ENCODE measurements at places on chromosomes 3 and 15. TPM values are rescaled to one million over a fixed set of nuclear protein-coding genes. Genes with fewer than 3 reads are reported as not detected.

DNA sequence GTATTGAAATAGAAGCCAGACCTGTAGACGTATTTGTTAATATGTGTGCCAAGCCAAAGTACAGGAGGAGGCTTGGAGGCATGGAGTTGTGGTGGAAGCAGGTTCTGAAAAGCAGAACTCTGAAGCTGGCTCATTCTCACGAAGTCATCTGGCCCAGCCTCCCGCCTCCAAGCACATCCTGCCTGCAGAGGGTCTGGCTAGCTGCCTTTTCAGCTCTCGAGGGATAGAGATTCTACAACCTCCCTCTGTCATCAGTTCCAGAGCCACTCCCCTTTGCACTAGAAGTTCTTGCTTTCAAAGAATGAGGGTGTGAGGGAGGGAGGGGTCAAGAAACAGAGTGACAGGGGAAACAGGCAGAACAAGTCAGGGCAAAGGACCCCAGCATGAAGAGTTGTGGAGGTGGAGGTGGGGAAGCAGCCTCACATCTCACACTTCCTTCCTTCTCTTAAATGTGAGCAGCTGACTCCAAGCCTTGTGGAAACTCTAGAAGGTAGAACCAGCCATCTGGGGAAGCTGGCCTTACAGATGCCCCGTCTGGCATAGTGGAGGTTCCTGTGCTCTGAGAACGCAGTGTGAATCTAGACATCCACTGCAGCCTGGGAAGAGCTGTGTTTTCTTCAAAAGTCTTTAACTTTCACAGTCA, 95.3 kb downstream of the SLC49A4 start:
- H3K27ac ChIP-seq = no peak overlapping the region
- H3K4me3 ChIP-seq = no peak overlapping the region
- no peaks in the 10 kb centered on the region for H3K36me3 ChIP-seq
- no peaks in the 10 kb centered on the region for H3K4me1 ChIP-seq
- H3K27me3 ChIP-seq = no peaks in the 10 kb centered on the region

The GUCA1C gene
- not detected for total RNA-seq

- no peak for DNase-seq
- no peaks in the 10 kb centered on the region for H3K36me3 ChIP-seq
- no peaks in the 10 kb centered on the region for H3K27me3 ChIP-seq
- no peak overlapping the region for H3K27ac ChIP-seq
- H3K4me3 ChIP-seq = no peak overlapping the region
Measured at GRCh38 chr3:136651581-136651980, 100.6 kb downstream of the STAG1 start.

GRCh38 chr15:49560045-49560444, 60.6 kb downstream of the FAM227B start:
- no peak overlapping the region for H3K4me3 ChIP-seq
- H3K36me3 ChIP-seq = no peaks in the 10 kb centered on the region
- no peak for DNase-seq
- no peaks in the 10 kb centered on the region for H3K27me3 ChIP-seq
- H3K4me1 ChIP-seq = no peaks in the 10 kb centered on the region

DNA sequence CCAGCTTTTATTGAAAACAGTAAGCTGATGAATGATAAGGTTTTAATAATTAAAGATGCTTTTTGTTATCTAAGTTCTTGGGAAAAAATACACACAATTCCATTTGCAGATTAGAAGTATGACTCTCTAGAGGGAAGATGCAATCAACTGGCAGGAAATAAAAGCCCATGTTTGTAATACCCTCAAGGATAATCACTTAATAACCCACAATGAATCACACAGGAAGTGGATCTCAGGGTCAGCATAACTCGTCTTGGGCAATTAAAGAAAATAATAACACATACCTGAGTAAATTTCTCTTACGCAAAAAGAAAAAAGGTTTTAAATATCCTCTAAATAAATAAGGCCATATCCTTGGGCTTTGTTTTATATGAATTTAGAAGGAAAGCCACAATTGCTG, 9.4 kb upstream of the EID1 start:
- no peaks in the 10 kb centered on the region for H3K27me3 ChIP-seq
- H3K4me1 ChIP-seq = no peaks in the 10 kb centered on the region
- no peaks in the 10 kb centered on the region for H3K36me3 ChIP-seq
- no peak overlapping the region for H3K27ac ChIP-seq

DNA sequence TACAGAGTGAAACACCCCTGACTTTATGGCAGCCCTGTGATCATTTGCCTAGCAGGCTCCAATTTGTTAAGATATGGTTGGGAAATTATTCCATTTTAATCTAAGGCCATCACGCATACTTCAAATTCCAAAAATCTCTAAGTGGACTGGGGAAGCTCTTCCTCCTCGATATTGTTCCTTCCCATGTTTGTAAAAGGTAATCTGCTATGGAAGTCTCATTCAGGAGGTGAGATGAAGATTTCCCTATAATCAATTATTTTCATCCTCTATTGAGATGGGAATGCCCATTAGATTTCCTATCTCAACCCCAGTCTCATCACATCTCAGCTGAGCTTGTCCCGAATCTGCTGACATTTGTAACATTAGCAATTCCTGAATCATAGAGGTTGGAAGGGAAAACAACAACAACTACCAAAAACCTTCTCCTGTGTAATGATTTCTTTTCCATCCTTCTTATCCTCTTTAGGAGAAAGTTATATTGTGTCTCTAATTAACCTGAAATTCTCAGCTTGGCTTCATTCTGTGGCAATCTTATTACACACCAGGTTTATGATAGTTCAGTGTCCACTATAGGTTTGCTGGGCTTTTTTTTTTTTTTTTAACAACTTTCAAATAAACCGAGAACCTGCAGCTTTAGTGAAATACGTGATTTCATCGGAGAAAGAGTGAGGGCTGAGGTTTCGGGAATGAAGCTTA, 2.2 kb upstream of the NR2F2 start:
- no peaks in the 10 kb centered on the region for H3K4me1 ChIP-seq
- H3K27ac ChIP-seq = peak overlapping the region; percentile 81
- DNase-seq = no peak

The CYP1A1 gene
- 2.4 TPM for total RNA-seq

The GOLGA6D gene
- total RNA-seq = not detected

- H3K27ac ChIP-seq = no peak overlapping the region
- no peaks in the 10 kb centered on the region for H3K36me3 ChIP-seq
- no peaks in the 10 kb centered on the region for H3K4me1 ChIP-seq
- no peak for DNase-seq
Measured at GRCh38 chr3:86890741-86891396, 100.1 kb downstream of the VGLL3 start.

DNA sequence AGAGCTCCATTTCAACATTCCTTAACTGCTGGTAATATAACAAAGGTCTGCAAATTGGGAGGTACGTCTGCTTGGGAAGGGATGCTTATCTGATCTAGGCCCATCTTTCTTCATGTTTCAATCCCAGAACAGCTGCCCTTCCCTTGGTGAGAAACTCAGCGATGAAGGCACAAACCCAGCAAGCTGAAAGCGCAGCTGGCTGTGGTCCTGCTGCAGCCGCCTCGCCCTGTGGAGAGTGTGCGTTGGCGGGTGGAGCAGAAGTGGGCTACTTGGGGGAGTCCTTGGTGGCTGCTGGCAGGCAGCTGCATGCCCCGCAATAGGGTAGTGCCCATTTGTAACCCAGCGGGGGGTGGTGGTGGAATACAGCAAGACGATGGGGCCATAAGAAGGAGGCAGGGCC, 160.6 kb upstream of the WNT5A start:
- H3K36me3 ChIP-seq = no peaks in the 10 kb centered on the region
- no peak overlapping the region for H3K27ac ChIP-seq
- no peaks in the 10 kb centered on the region for H3K4me1 ChIP-seq
- no peaks in the 10 kb centered on the region for H3K27me3 ChIP-seq
- no peak for DNase-seq
- H3K4me3 ChIP-seq = no peak overlapping the region

The STRIT1 gene
- total RNA-seq = not detected

DNA sequence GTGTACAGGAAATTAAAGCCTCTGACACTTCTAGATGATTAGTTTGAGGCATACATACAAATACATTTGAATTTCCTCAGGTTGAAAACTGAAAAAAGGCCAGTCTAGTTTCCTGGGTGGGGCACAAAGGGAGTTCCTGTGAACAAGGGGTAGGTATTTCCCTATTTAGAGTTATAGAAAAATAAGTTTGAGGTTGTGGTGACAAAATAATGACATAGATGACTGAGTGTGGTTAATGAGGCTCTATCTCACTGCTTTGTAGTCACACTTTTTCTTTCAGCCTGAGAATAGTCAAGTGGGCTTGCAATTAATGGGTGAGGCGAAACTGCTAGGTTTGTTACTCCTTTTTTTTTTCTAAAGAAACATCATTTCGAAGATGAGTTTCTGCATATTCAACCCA, 4.3 kb downstream of the SLCO3A1 start:
- no peaks in the 10 kb centered on the region for H3K27me3 ChIP-seq
- peaks cover 64% of the 10 kb centered on the region for H3K4me1 ChIP-seq
- peaks cover 4% of the 10 kb centered on the region for H3K36me3 ChIP-seq
- no peak overlapping the region for H3K4me3 ChIP-seq
- no peak overlapping the region for H3K27ac ChIP-seq
- no peak for DNase-seq

The ARPIN gene
- total RNA-seq = 30.5 TPM

GRCh38 chr3:31247063-31247447, 285.7 kb upstream of the STT3B start:
- no peak for DNase-seq
- no peak overlapping the region for H3K27ac ChIP-seq
- no peaks in the 10 kb centered on the region for H3K36me3 ChIP-seq
- H3K4me1 ChIP-seq = no peaks in the 10 kb centered on the region

The DYNLT2B gene
- 2.6 TPM for total RNA-seq

DNA sequence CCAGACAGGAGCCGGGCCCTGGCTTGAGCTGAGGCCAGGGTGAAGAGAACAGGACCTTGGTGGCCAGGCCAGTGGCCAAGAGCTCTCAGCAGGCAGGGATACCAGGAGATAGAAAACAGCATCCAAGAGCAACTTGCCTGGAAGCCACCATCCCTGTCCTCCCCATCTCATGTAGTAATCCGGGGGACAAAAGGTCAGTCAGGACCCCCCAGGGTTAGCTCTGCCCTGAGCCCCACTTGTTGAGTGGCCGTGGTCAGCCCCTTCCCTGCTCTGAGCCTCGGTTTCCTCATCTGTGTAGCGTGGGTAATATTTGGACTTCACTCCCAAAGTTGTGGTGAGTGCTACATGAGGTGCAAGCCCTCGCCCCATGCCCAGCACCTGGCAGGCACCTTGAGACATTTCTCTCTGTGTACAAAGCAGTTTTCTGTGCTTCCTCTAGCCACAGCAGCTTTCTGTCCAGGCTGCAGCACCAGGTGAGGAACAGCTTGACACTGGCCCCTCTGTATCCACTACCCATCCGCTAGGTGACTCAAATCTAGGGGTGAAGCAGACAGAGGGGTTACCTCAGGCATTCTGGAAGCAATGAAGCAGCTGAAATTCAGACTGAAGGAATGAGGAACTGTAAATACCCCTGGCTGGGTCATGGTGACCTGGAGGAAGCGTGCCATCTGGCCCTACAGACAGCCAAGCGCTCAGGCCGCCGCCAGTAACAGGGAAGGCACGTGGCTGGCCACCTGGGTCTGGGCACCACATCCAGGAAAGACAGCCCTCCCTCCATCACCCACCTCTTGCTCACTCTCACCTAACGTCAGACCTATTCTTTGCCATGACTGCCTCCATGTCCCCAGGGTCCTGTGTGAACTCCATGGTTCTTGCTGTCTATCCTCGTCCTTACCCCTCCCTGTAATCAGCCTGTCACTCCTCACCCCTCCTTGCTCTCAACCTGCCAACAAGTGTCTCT, 6.7 kb downstream of the CISH start:
- H3K4me3 ChIP-seq = peak overlapping the region; percentile 83
- H3K27me3 ChIP-seq = no peaks in the 10 kb centered on the region
- peaks cover 50% of the 10 kb centered on the region for H3K36me3 ChIP-seq
- peaks cover 90% of the 10 kb centered on the region for H3K4me1 ChIP-seq

DNA sequence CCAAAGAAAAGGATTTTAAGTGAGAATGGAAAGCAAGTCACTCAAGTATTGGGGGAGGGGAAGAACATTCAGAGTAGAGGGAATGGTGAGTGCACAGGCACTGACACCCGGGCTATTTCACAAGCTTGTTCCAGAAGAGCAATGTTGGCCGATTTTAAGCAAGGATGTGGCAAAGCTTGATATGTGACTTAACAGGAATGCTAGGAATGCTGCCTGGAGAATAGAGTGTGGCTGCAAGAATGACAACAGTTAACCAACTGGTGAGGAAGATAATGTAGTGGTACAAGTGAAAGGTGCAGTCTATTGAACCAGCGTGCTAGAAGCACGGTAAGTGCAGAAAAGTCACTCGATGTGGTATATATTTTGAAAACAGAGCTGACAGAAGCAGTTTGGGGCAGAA, 6.2 kb upstream of the CCDC80 start:
- H3K27me3 ChIP-seq = no peaks in the 10 kb centered on the region
- no peak for DNase-seq
- no peaks in the 10 kb centered on the region for H3K36me3 ChIP-seq
- no peak overlapping the region for H3K4me3 ChIP-seq

DNA sequence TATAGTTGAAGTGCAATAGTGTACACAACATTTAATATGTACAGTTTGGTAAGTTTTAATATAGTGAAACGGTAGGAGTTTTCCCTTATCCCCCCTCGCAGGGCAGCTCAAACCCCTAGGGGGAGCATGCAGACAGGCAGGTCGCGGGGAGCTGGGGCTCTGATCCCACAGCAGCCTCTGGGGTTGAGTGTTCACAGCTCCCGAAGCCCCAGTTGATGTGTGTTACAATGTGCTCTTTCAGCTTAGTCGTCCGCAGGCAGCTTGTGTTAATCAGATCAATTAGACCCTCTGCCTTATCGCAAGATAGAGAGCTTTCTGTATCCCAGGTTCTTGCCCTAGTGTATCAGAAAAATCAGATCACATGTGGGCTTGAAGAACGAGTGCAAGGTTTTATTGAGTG, 143.1 kb upstream of the CHRNA7 start:
- H3K4me3 ChIP-seq = no peak overlapping the region
- no peak for DNase-seq
- H3K4me1 ChIP-seq = no peaks in the 10 kb centered on the region
- peaks cover 18% of the 10 kb centered on the region for H3K27me3 ChIP-seq
- H3K27ac ChIP-seq = no peak overlapping the region

The SLITRK3 gene
- 0.09 TPM for total RNA-seq

DNA sequence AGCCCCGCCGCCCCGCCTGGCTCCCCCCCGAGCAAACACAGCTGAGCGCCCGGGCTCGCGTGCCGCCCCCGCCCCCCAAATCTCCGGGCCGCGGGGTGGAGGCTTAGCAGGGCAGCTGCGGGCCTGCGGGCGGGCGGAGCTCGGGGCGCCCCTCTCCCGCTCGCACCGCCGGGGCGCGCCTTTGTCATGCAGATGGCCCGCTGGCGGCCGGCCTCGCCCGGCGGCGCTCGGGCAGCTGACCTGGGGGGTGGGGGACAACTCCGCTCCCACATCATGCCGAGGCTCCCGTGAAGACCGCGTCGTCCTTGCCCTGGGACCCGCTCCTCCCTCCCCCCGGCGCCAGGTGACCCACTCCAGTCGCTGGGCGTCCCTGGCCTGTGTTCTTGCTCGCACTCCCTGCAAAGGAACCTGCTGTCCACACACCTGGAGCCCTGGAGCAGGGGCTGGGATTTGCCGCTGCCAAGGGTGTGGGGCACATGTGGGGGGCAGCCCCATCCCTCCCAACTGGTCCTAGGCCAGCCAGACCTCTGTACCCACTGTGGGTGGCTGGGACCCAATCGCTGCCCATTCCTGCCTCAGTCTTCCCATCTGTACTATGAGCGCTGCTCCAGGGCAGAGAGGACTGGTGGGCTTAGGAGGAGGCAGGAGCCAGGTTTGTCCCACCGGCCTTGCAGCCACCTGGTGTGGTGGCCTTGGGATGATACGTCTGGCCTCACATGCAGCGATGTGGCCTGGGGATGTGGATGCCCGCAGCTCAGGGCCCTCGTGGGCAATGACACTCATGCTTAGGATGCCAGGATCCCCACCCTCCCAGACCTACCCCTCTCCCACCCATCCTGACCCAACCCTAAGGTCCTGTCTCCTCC, 33.5 kb downstream of the DNAJB8 start:
- peaks cover 42% of the 10 kb centered on the region for H3K27me3 ChIP-seq
- peaks cover 8% of the 10 kb centered on the region for H3K4me1 ChIP-seq
- DNase-seq = no peak
